Brain pericyte (primary cell): ENCODE measurements at places on chromosomes 4 and X.

GRCh38 chr4:23728393-23728792 lies 161.5 kb downstream of the PPARGC1A start:
- DNase-seq = no peak

GRCh38 chrX:154597221-154597620 lies 12.3 kb downstream of the CTAG1A start:
- no peak for DNase-seq

GRCh38 chr4:113837397-113837796 lies 75.9 kb upstream of the CAMK2D start:
- peak; percentile 30 for DNase-seq

GRCh38 chrX:74160816-74161215 lies 143.2 kb upstream of the ZCCHC13 start:
- no peak for DNase-seq

DNA sequence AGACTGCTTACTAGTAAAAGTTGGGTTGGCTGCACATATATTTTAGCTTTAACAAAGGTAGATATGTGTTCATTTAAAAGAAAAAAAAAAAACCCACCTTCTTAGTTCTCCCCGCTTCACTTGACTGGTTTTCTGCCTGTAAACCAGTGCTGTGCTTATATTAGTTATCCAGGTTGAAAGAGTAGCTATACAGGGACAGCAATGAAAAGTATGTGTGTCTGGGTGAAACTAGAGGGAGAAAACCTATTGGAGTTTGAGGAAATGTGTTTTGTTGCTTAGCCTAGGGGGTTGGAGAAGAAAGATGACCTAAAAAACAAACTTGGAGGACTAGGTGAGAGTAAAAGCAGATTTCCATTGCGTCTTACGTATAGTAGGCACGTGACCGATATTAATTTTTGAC lies 4.5 kb downstream of the JADE1 start:
- no peak for DNase-seq

- no peak for DNase-seq
Measured at GRCh38 chr4:20576861-20577260, 123.4 kb upstream of the PACRGL start.

DNA sequence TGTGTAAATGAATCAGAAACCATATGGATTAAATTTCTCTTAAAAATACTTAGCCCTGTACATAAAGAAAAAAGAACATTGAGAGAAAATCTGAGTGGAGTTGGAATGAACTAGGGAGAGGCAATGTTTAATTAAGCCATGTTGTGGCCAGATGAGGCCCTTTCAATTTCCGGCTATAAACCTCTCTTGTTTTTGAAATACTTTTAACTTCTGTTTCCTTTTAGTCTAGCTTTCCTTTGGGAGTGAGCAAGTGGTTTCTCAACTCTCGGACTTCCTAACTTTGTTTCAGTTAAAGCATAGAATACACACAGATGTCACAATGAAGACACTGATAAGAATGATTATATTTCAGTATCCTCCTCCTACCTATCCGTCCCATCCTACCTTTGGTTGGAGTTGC lies 197.2 kb downstream of the ARHGAP24 start:
- no peak for DNase-seq

- DNase-seq = no peak
Measured at GRCh38 chr4:141680060-141680459, 43.7 kb downstream of the IL15 start.

GRCh38 chrX:71475785-71476540 lies 56.9 kb upstream of the OGT start:
- DNase-seq = no peak

- no peak for DNase-seq
Measured at GRCh38 chrX:40253771-40254170, 156.0 kb upstream of the BCOR start.

DNA sequence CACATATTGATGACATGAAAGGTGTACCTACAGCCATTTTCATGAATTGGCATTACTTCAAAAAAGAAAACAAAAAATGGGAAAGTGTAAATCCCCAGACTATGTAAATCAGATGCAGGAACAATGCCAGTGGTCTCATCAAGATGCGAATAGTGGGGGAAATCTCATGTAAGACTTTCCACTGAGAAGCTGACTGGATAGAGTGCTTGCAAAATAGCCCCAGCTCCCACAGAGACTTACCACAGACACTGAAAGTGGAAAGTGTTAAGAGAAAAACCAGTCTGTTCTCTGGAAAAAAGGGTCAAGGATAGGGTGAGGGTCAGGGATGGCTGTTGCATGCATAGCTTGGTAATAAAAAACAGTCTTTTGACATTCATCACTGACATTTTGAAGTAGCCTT lies 73.2 kb upstream of the ARMCX2 start:
- no peak for DNase-seq

DNA sequence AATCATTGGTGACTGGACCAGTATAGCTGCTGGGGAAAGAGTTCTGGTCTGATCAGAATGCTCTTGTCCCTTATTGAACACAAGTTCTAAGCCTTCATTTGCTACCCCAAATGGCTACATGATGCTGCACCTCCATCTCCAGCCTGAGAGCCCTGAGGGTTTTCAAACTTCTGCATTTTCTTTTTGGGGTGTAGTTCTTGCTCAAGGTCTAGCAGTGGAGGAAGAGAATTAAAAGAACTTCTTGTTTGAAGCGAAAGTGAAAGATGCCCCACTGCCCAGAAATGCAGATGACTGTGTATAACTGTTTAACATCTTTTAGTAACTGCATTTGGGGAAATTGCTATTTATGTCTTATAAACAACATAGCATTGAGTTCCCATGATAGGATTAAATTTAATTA lies 38.5 kb downstream of the LAMTOR3 start:
- DNase-seq = no peak
